ENCODE measurements at places on chromosomes 7 and 10. TPM values are rescaled to one million over a fixed set of nuclear protein-coding genes. Genes with fewer than 3 reads are reported as not detected.

DNA sequence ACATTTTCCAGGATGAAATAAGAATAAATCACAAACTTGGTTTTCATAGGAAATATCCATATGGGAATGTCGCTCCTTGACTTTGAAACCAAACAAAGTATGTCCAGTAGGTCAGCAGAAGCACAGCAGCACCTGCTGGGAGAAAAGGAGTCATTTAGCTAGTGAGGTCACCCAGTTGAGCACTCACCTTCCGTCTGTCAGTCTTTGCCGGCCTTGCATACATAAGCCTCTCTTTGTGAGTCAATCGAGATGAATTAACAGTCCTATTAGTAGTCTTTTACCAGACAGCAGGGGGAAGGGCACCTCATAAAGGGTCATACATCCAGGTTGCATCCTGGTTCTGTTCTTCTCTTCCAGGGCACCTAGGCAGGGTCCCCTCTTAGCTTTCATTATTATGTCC, 232.5 kb upstream of the FZD1 start:
- no peak for DNase-seq

DNA sequence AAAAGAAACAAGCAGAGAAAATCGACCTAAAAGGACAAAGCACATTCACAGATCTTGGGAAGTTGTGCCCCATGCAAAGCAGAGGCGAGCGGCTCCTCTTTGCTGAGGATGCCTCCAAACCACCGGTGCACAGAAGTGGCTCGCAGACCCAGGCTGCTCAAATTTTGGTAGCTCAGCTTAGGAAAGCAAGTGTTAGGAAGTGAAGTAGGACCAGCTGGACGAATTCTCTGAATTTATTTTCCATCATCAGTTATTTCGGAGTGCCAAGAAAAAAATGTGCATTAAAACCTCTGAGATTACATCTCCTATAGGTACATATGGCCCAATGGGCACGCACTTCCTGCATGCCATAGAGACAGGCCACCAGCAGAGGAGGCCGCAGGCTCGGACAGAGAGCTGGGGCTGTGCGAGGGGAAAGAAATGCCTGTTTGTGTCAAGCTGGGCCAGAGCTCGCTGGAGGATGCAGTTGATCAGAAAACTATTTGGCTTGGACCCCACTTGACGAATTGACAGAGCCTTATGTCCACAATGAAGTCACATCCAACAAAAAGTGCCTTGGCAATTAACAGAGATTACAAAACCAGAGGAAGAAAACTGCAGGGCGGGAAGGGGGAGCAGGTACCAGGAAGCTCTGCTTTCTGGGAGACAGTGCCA, 122.3 kb upstream of the LYZL2 start:
- peak; percentile 70 for DNase-seq

DNA sequence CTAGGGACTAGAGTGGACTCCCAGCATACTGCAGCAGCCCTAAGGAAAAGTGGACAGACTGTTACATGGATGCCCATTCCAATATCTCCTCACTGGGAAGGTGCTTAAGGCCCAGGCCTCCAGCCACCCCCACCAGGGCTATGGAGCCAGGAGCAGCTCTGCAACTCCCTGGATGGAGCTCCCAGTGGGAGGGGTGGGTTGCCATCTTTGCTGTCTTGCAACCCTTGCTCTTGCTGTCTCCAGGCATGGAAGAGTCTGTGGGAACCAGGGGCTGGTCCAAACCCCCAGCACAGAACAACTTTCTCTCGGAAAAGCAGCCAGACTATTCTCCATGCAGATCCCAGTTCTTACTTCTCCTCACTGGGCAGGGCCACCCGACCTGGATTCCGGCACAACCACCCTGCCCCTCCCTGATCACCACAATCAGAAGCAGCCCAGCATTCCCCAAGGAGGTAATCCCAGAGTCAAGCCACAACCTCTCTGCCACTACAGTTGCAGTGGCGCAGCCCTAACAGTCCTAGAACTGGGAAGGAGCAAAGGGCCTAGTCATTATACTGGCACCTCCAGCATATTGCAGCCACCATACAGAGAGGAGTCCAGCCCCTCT, 41.8 kb upstream of the ZNF488 start:
- no peak for DNase-seq

- DNase-seq, result peak; percentile 62
Observed at GRCh38 chr10:126177417-126178030, 210.8 kb downstream of the ADAM12 start.

DNA sequence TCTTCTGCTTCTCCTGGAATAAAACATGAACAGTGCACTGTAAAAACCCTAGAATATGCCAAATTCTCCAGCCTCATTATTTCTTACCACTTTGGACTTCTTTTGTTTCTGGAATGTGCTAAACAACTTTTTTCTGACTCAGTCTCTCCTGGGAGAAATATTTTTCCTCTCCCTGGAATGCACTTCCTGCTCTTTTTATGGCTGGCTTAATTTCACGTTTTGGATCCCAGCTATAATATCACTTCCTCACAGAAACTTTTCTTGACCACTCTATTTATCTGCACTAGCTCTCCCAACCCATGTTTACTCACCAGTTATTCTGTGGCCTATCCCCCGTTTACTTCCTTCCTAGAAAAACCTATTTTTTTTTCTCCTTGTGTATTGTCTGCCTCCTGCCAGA, 26.7 kb downstream of the ABCB5 start:
- no peak for DNase-seq

- no peak for DNase-seq
Observed at GRCh38 chr7:3795141-3795540, 494.1 kb downstream of the SDK1 start.

DNA sequence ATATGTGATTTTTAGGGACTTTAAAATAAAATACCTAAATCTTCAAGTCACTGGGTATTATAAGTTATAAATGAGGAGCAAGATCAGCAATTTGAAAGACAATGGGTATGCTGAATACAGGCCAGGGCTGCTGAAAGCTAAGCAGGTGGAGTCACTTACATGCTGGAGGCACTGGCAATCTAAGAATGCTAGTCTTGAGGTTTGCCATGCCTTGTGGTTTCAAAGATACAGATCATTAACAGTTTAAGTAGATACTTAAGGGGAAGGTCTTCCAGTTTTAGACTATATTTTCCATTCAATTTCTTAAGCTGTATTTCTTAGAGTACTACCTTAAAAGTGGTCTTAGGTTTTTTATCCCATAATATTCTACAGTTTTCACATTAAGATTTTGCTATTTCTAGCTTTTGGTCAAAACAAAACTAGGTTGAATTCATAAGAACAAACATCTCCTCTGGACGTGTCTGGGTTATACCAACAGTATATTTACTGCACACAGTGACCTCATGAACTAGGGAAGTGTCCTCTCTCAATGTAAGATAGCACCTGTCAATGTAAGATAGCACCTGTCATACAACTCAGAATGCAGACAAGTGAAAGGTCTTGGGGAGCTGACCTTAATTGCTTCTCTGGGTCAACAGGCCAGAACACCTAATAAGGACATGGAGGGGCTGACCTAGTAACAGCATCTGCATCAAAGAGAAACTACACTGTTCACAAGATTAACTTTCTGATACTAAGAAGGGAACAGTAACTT, 2.0 kb downstream of the SRI start:
- DNase-seq, result no peak

DNA sequence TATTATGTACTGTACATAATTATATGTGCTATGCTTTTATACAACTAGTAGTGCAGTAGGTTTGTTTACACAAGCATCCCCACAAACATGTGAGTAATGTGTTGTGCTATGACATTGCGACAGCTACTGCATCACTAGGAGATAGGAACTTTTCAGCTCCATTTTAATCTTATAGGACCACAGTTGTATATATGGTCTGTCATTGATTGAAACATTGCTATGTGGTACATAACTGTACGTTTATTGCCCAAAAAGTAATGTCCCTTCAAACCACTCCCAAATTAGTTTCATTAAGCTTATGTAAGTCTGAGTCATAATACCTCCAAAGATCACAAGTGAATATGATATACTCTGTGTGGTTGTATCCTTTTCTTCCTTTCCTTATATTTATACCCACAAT, 183.2 kb upstream of the POT1 start:
- DNase-seq, result peak; percentile 26

GRCh38 chr7:1839701-1840100, 169.6 kb downstream of the ELFN1 start:
- DNase-seq, result no peak

DNA sequence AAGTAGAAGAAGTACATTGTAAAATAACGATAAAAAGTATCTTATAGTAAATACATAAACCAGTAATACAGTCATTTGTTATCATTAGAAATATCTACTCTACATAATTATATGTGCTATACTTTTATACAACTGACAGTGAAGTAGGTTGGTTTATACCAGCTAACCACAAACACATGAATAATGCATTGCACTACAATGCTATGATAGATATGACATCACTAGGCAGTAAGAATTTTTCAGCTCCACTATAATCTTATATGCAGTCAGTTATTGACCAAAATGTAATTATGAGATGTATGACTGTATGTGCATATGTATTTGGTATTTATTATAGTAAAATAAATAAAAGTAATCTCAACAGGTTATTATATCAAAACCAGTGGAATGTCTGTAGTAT, 23.4 kb upstream of the SGCE start:
- no peak for DNase-seq

GRCh38 chr7:16727736-16728135, 25.8 kb upstream of the TSPAN13 start:
- no peak for DNase-seq

GRCh38 chr10:122417667-122418066, 36.8 kb upstream of the ARMS2 start:
- no peak for DNase-seq

GRCh38 chr7:142372727-142373126, 114.9 kb upstream of the PRSS58 start:
- no peak for DNase-seq

GRCh38 chr10:86661161-86662025, 6.9 kb upstream of the LDB3 start:
- no peak for DNase-seq

- DNase-seq, result peak; percentile 88
Observed at GRCh38 chr10:27240212-27241009, at the start of gene ACBD5. Gene ACBD5 (minus strand): TSS chr10:27240797. CDS start chr10:27240688, 109 bp downstream.

- DNase-seq, result peak; percentile 13
Observed at GRCh38 chr7:128099204-128099671, 68.0 kb upstream of the LRRC4 start.

GRCh38 chr7:55517191-55517633, 55.1 kb downstream of the VOPP1 start:
- no peak for DNase-seq

DNA sequence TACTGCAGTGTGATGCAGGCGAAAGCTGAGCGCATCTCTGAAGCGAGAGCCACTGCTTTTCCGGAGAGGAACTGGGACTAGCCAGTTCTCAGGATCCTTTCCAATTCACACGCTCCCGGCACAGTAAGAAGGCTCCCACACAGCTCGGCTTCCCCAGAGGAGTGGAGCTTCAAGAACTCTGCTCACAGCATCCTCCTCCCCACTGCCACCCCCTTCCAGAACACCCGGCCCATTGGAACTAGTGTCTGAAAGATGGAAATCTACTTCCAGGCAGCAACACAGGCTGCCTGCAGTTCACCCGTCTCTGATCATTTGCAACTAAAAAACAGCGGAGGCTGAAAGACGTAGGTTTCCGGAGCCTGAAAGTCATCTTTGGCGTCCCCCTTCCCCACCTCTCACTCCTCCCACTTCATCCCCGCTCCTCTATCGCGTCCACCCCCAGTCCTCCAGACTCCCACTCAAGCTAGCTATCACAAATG, at the start of gene DGKB:
DGKB (minus strand) TSS at position 163 of the 479 bp plus-strand sequence.
- peak; percentile 11 for DNase-seq

DNA sequence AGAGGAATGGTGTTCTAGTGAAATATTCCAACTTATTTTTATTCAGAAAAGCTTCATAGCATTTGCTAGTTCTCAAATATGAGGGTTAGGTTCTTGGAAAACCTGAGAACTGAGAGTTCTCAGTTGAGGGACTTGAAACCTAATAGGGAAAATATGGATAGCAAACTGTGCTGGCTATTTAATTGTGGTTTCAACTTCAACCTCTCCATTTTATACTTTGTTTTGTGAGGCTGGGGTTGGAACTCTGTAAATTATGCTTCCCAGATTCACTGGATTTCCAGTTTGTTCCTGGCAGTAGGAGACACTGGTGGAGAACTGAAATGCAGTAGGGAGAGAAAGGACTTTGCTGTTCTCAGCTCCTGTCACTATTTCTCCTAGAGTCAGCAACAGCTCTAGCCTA, 52.7 kb downstream of the CDK14 start:
- no peak for DNase-seq

Gene PAPOLB
- not detected for total RNA-seq

Gene HDAC9
- total RNA-seq, result 16.8 TPM

Gene AKR1D1
- total RNA-seq, result not detected

Gene NKX2-3
- total RNA-seq, result not detected

Gene KCNMA1
- total RNA-seq, result 36.7 TPM

Gene LRRN3
- total RNA-seq, result 0.86 TPM

Gene VWA2
- total RNA-seq, result under 0.01 TPM

Gene HGF
- total RNA-seq, result 60.6 TPM
